ENCODE measurements at places on chromosomes 5 and 9.

GRCh38 chr5:169121630-169122420 lies 179.1 kb downstream of the SLIT3 start:
- no peak for DNase-seq

GRCh38 chr5:136780518-136780917 lies 415.2 kb upstream of the TRPC7 start:
- DNase-seq = no peak

DNA sequence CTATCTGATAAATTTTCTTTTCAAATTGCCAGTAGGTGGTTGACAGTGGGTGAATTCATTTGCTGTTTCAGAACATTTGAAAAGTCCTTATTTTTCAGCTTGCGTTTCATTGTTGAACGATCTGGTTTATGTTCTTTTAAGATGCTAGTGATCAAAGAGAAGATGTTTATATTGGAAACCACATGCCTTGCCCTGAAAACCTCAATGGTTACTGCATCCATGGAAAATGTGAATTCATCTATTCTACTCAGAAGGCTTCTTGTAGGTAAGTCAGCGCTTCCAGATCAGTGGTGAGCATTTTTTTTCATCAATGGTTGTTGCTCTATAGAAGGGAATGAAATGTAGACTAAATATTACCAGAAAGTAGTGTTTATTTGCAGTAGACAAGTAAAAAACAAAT lies 16.6 kb upstream of the CAVIN4 start:
- DNase-seq = no peak

GRCh38 chr9:120388003-120388855 lies 191.7 kb downstream of the CDK5RAP2 start:
- DNase-seq = no peak

DNA sequence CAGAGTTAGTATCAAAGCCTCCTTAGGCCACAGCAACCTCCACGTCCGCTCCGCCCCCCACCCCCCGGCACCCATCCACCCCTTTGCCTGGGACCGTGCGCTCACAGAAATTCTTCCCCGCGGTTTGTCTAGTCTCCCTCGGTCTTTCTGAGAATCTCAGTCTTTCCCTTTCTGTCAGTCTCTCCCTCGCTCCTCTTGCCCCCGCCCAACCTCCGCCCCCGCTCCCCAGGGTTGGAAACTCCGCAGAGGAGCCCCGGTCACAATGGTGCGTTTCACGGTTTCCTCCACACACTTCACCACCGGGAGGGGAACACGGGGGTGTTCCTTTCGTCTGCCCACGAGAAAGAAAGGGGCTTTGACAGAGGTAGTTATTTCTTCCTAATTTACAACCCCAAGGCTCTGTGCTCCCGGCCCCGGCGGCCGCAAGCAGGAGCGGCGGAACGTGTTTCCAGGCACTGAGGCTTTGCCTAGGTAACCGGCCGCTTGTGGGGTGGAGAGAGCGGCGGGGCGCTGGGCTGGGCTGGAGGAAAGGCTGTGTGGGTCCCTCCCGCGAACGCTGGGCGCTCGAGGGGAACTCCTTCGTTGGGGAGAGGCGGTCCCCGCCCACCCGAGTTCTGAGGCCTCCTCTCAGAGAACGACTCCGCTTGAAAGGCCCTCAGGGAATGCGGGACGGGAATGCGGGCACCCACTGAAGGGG lies 2.1 kb downstream of the NR4A3 start:
- DNase-seq = no peak

DNA sequence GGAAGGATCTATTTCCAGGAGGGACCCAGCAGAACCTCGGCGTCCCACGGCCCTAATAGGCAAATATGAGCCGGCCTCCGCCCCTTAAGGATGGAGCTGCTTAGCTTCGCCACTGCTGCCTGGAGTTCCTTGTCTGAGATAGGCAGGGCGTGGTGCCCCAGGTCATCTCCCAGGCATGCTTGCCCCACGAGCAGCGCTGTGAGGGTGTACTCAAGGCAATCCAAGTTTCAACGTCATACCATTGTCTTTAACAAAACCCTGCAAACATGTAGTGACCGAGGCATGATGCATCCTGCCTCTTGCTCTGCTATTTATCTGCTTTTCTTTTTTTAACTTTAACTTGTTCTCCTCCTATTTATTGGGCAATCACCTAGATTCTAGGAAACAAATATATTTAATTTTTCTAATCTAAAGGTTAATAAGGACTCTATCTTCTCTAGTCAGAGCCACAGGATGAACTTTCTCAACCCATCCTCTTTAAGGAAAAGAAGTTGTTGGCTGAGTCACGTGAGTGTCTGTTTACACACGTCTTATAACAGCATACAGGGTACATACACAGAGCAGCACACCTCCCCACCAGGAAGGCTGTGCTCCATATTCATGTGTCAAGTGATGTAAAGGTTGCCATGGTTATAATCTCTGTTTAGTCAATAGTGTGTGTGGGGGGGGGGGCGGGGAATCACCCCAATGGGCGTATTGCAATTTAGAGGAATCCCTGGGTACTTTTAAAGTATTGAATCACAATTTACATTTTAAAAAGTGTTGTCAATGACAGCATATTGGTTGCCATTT lies 27.3 kb upstream of the ZSWIM6 start:
- no peak for DNase-seq

- no peak for DNase-seq
These were observed 308.0 kb upstream of the NREP start for GRCh38 chr5:112064956-112065355.

GRCh38 chr9:15642369-15642962 lies 89.6 kb downstream of the CCDC171 start:
- DNase-seq = peak; percentile 67

DNA sequence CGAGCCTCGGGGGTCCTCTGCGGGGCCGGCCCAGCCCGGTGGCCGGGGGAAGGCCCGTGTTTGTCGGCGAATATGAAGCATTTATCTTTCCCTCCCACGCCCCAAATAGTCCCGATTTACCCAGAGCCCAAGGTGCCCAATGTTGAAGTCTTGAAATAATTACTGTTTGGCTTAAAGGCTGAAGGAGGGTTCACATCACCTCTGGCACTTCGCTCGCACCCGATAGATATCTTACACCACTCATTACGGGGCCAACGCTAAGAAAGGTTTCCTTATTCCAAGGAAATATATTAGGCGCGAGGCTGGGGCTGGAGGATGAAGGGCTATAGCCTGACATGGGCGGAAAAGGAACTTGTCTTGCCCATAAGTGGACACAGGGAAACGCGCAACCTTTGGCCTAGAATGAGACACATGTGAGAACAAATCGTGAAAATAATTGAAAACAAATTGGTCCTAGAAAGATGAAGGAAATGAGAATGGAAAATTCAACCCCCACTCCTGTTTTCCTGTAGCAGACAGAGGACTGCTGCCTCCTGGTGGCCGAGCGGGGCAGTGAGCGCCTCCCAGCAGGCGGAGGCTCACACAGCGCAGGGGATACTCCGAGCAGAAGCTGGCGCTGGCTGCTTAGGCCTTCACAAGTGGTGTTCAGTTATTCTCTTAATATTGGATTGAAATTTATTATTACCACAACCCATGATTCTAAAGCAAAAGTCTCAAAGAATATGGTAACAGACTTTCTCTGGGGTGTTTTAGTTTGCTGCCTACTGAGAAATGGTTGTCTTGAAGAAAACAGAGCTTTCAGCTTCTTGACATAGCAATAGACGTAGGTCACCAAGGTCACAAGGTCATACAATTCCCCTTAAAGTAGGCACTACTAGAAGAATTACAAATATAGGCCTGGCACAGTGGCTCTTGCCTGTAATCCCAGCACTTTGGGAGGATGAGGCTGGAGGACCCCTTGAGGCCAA lies 7.9 kb downstream of the CCL21 start:
- peak; percentile 51 for DNase-seq

GRCh38 chr9:6014670-6015270 lies 654 bp downstream of the RANBP6 start:
- no peak for DNase-seq

- no peak for DNase-seq
These were observed 236.6 kb upstream of the RASEF start for GRCh38 chr9:83299571-83299970.

DNA sequence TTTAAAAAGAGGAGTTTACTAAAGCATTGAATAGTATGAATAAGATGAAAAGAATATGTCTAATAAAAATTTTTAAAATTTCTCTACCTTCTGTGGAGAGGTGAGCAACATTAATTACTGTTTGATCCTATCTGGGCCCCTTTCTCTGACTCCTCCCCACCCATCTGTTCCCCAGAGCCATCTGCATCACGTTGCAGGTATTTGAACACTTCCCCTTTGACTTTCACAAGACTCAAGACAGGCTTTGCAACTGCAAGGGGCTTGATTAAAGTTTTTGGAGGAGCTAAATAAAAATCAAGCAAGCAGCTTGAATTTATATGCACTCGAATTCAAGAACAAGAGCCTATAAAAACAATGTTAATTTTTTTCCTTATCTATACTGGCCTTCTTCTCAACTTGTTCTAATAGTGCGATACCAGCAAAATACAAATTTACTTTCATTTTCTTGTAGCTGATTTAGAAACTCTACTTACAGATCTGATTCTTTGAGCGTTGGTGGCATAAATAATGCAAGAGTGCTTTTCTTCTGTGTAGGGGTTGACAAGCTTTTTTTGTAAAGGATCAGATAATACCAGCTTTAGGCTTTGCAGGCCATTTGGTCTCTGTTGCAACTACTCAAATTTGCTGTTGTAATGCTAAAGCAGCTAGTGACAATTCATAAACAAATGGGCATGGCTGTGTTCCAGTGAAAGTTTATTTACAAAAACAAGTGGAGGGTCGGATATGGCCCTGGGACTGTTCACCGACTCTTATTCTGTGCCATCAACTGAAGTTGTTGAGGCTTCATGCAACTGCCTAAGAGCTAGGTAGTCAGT lies 21.2 kb downstream of the TXNDC8 start:
- DNase-seq = no peak

GRCh38 chr5:139659695-139660101 lies 11.5 kb downstream of the CXXC5 start:
- no peak for DNase-seq

GRCh38 chr9:19180991-19181390 lies 49.5 kb upstream of the DENND4C start:
- no peak for DNase-seq

DNA sequence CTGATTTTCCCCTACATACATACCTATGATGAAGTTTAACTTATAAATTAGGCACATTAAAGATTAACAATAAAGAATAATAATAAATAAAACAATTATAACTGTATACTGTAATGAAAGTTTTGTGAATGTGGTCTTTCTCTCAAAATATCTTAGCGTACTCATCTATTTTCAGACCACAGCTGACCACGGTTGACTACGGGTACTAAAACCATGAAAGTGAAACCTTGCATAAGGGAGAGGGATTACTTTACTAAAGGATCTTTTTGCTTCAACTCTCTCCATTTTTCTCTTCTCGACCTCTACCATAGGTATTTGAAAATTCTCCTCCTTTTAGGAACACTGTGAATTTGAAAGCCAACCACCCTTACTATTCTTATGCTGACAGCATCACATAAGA lies 475.5 kb downstream of the CETN3 start:
- DNase-seq = no peak

GRCh38 chr5:97480313-97480712 lies 297.3 kb upstream of the RIOK2 start:
- DNase-seq = no peak
